GM23248 (cell line): ENCODE measurements at places on chromosomes 13 and 19.

- H3K4me1 ChIP-seq, result 0 out of 2 replicates have a peak, but pooled peaks cover 7% of the 10 kb centered on the region
- H3K36me3 ChIP-seq, result no peaks in the 10 kb centered on the region
- 0 out of 2 replicates have a peak, but pooled peaks cover 7% of the 10 kb centered on the region for H3K27me3 ChIP-seq
- no peak overlapping the region for H3K27ac ChIP-seq
These were observed 194.6 kb upstream of the NBEA start for GRCh38 chr13:34747507-34747906.

GRCh38 chr19:45113628-45114027, 20.6 kb downstream of the PPP1R37 start:
- H3K27me3 ChIP-seq, result no peaks in the 10 kb centered on the region
- H3K4me1 ChIP-seq, result no peaks in the 10 kb centered on the region
- no peak overlapping the region for H3K27ac ChIP-seq
- DNase-seq, result no peak

DNA sequence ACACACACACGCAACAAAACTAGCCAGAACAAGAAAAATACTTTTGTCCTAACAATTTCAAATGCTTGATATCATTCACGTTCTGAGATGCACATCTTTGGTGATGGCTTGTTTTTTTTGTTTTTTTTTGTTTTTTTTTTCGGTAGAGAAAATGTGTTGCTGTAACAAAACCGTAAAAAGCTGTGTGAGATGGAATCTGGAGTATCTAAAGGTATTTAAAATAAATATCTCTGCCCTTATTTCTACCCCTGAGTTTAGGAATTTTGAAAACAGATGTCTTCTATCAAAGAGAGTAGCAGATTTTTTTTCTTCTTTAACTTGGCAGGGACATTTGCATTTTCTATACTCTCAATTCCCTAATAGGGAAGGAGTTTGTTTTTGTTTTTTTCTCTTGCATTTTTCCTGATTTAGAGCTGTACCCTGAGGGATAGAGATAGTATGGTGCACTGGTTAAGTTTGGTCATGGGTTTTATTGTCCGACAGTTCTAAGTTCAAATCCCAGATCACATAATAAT, 446.6 kb downstream of the KLF5 start:
- no peaks in the 10 kb centered on the region for H3K36me3 ChIP-seq
- H3K27ac ChIP-seq, result no peak overlapping the region

- H3K36me3 ChIP-seq, result no peaks in the 10 kb centered on the region
- no peak for DNase-seq
- H3K27me3 ChIP-seq, result no peaks in the 10 kb centered on the region
- no peaks in the 10 kb centered on the region for H3K4me1 ChIP-seq
- H3K27ac ChIP-seq, result no peak overlapping the region
These were observed 472.6 kb upstream of the KLHL1 start for GRCh38 chr13:70580825-70581224.

- H3K36me3 ChIP-seq, result peaks cover 17% of the 10 kb centered on the region; the same call in 1 of the 2 replicates
- H3K27me3 ChIP-seq, result no peaks in the 10 kb centered on the region
- no peak overlapping the region for H3K4me3 ChIP-seq
- H3K4me1 ChIP-seq, result peaks cover 15% of the 10 kb centered on the region; the same call in 1 of the 2 replicates
- H3K27ac ChIP-seq, result no peak overlapping the region
These were observed 6.9 kb downstream of the MKNK2 start for GRCh38 chr19:2043961-2044708.

GRCh38 chr13:110463871-110464510, 97.5 kb downstream of the RAB20 start:
- peak; percentile 36 for DNase-seq
- H3K36me3 ChIP-seq, result peaks cover 3% of the 10 kb centered on the region; the same call in 1 of the 2 replicates

- no peak overlapping the region for H3K27ac ChIP-seq
- H3K27me3 ChIP-seq, result peaks cover 51% of the 10 kb centered on the region
- no peaks in the 10 kb centered on the region for H3K4me1 ChIP-seq
- no peaks in the 10 kb centered on the region for H3K36me3 ChIP-seq
- no peak overlapping the region for H3K4me3 ChIP-seq
These were observed 37.7 kb upstream of the MCF2L start for GRCh38 chr13:112931028-112931934.

DNA sequence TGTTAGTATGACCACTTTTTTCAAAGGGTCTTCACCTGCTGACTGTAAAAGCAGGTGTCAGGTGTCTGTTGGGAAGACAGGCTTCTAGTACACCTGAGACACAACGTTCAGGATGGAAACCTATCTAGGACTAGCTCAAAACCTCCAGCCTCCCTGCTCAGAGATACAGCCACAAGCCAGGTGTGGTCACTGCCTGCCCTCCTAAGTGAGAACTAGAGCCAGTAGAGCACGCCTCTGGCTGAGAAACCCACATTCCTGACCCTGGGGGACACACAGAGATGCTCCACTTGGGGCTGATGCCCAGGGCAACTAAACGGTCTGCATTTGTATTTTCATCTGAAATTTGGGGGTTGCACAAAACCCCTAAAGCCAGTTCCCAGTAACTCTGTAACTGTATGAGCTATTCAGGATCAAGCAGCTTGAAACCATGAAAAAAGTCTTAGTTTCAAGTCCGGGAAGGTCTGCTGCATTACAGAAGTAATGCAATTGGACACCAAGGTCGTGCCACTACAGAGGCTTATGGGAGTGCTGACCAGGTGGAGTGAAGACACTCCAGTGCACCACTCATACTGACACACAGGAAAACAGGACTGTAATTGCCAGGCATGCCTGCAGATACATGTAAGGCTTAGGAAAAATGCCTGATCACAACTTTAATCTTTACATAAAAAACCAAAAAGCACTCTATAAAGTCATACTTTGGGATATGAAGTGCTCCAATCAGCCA, 27.8 kb downstream of the ANKRD10 start:
- no peak overlapping the region for H3K27ac ChIP-seq
- H3K4me3 ChIP-seq, result no peak overlapping the region
- no peaks in the 10 kb centered on the region for H3K27me3 ChIP-seq
- H3K4me1 ChIP-seq, result no peaks in the 10 kb centered on the region
- no peaks in the 10 kb centered on the region for H3K36me3 ChIP-seq

- no peak overlapping the region for H3K27ac ChIP-seq
- H3K27me3 ChIP-seq, result no peaks in the 10 kb centered on the region
- no peak for DNase-seq
- H3K4me3 ChIP-seq, result no peak overlapping the region
These were observed 910.8 kb upstream of the SLITRK6 start for GRCh38 chr13:86710013-86710412.

- H3K36me3 ChIP-seq, result no peaks in the 10 kb centered on the region
- no peak for DNase-seq
- peaks cover 15% of the 10 kb centered on the region for H3K4me1 ChIP-seq
- H3K4me3 ChIP-seq, result no peak overlapping the region
These were observed 104.5 kb downstream of the SUCLA2 start for GRCh38 chr13:47896546-47896945.

GRCh38 chr13:95301968-95302393, 730 bp upstream of the ABCC4 start:
- no peaks in the 10 kb centered on the region for H3K36me3 ChIP-seq
- H3K4me1 ChIP-seq, result no peaks in the 10 kb centered on the region
- peak overlapping the region; percentile 89 for H3K4me3 ChIP-seq
- no peaks in the 10 kb centered on the region for H3K27me3 ChIP-seq

DNA sequence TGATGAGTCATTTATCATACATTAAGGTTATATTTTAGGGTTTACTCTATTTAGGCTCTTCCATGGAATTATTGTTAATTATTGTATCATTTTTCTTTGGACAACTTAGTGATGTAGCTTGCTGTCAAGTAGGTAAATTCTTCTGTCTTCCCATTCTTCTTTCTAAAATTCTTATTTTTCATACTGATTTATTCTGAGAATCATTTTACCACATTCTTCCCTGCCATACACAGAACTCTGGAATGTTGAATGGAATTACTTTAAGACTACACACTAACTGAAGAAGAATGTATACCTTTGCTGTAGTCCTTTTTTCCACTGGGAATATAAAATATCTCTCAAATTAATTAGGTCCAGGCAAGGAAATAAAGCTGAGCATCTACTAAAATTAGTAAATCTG, 24.5 kb upstream of the SLC7A1 start:
- H3K36me3 ChIP-seq, result no peaks in the 10 kb centered on the region
- peak; percentile 59 for DNase-seq
- peaks cover 32% of the 10 kb centered on the region for H3K4me1 ChIP-seq

GRCh38 chr19:47323409-47323808, 8.6 kb upstream of the C5AR2 start:
- H3K27me3 ChIP-seq, result no peaks in the 10 kb centered on the region
- H3K36me3 ChIP-seq, result no peaks in the 10 kb centered on the region
- no peak for DNase-seq
- no peak overlapping the region for H3K4me3 ChIP-seq
- H3K4me1 ChIP-seq, result no peaks in the 10 kb centered on the region
- H3K27ac ChIP-seq, result no peak overlapping the region

DNA sequence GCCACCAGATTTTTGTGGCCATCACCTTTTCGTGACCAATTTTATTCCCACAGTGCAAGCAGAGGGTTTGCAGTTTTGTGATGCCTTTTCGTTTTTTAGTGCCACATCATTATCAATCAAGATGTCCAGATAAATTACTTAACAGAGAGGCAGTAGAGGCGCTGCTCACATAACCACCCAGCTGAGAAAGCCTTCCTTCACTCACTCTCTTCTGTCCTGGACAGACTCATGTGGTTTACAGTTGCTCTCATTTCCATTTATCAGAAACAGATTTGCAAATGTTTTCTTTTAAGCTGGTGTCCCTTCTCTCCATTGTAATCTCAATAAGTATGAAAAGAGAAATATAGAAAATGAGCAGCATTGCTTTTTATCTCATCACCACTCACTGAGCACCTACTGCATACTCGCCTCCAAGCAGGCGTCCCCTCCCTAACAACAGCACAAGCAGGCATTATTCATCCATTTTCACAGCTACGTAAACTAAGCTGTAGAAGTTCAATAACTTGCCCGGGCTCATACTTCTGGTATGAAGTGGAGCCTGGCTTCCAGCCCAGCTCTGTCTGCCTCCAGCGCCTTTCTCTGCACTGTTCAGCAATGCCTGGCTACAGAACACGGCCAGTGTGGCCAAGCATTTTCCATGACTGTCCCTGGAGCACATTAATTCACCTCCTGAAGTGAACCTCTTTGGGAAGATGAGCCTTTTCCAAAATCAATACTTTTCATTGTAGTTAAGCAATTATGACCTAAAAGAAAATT, 34.6 kb upstream of the KATNAL1 start:
- peak; percentile 99 for DNase-seq
- H3K27me3 ChIP-seq, result no peaks in the 10 kb centered on the region
- H3K36me3 ChIP-seq, result no peaks in the 10 kb centered on the region
- peak overlapping the region; percentile 67 for H3K4me3 ChIP-seq
- H3K4me1 ChIP-seq, result peaks cover 50% of the 10 kb centered on the region

DNA sequence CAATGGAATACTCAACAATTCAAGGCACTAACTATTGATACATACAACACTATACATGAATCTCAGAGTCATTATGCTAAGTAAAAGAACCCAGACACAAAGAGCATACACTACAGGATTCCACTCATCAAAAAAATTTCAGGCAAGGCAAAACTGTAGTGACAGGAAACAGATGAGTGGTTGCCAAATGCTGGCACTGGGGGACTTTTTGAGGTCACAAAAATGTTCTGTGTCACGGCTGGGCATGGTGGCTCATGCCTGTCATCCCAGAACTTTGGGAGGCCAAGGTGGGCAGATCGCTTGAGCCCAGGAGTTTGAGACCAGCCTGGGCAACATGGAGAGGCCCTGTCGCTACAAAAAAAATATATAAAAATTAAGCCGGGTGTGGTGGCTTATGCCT, 129.4 kb downstream of the KL start:
- no peaks in the 10 kb centered on the region for H3K27me3 ChIP-seq
- no peak overlapping the region for H3K4me3 ChIP-seq

DNA sequence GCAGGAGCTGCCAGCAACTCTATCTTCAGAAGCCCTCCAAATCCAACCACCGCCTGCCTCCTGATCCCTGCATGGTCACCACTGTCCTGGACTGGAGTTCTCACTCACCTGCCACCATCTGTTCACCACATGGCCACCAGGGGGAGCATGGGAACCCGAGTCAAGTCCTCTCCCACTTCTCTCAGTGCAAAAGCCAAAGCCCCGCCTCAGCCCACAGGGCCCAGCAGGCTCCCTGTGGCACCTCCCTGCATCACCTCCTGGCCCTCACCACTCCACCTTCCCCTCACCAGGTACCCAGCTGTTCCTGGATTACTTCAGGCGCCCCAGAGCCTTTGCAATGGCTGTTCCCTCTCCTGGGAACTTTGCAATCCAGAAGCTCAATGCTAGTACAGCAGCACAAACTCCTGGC, 5.3 kb downstream of the DHPS start:
- DNase-seq, result peak; percentile 80
- H3K27me3 ChIP-seq, result no peaks in the 10 kb centered on the region
- no peak overlapping the region for H3K4me3 ChIP-seq
- H3K27ac ChIP-seq, result no peak overlapping the region
- H3K36me3 ChIP-seq, result peaks cover 21% of the 10 kb centered on the region; the same call in 1 of the 2 replicates

DNA sequence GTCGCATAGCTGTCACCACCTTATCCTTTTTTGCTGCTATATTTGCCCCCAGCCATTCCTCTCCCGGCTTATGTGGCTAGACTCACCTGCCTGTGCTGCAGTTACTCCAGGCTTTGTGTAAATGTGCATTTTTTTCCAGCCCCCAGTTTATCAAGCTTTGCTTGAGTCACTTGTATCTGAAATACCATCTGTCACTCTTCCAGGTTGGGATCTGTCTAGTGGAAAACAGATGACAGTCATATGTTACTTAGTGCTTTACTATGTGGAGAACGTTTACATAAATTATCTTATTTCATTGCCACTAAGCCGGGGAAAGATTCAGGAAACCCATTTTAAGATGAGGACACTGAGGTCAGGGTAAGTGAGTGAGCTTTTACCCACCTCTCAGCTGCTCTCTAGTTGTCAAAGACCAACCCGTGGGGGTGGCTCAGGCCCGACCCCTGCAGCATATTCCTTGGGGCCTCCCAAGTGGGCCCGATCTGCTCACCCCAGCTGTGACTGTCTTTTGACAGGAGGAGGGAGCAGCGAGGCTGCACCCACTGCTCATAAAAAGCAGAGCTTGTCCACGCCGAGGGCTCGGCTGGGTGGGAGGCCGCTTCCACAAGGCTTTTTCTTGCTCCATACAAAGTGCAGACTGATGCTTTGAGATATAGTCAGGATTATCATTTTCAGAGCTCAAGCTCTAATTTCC, 7.2 kb downstream of the GJB2 start:
- no peaks in the 10 kb centered on the region for H3K36me3 ChIP-seq
- H3K4me3 ChIP-seq, result no peak overlapping the region
- no peak overlapping the region for H3K27ac ChIP-seq

DNA sequence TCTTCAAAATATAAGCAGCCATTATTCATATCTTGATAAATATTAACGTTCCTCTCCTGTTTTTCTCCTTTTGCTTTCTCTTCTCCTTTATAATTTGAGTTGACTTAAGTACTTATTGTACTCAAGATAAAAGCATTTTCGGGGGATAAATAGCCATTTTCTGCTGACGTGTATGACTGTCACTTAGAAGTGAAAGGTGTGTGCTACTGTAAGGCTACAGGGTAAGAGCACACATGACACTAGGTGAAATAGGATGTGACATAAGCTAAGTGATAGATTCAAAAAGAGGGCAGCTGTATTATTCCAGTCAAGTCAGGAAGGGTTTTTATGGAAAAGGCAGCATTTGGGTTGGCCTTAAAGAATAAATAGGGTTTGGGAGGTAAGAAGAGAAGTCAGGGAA, 128.5 kb downstream of the GPC6 start:
- no peaks in the 10 kb centered on the region for H3K36me3 ChIP-seq
- no peak overlapping the region for H3K4me3 ChIP-seq
- no peak for DNase-seq
- H3K4me1 ChIP-seq, result no peaks in the 10 kb centered on the region
- no peaks in the 10 kb centered on the region for H3K27me3 ChIP-seq
- no peak overlapping the region for H3K27ac ChIP-seq

GRCh38 chr19:10789866-10790265, 46.1 kb downstream of the TMED1 start:
- H3K4me1 ChIP-seq, result no peaks in the 10 kb centered on the region
- H3K4me3 ChIP-seq, result no peak overlapping the region
- DNase-seq, result no peak
- H3K27ac ChIP-seq, result no peak overlapping the region
- H3K27me3 ChIP-seq, result no peaks in the 10 kb centered on the region
